ENCODE measurements at places on chromosomes 7 and 10.

- no peak for DNase-seq
Observed at GRCh38 chr7:48274662-48275061, 103.4 kb downstream of the ABCA13 start.

- no peak for DNase-seq
Observed at GRCh38 chr7:265192-265997, 24.6 kb upstream of the FOXL3 start.

GRCh38 chr10:37748170-37748569 lies 109.2 kb downstream of the ZNF248 start:
- DNase-seq = no peak

- no peak for DNase-seq
Observed at GRCh38 chr10:34647875-34648865, 166.9 kb downstream of the PARD3 start.

- peak; percentile 40 for DNase-seq
Observed at GRCh38 chr10:119871881-119872609, 598 bp downstream of the MCMBP start.

GRCh38 chr7:81036057-81036456 lies 117.2 kb upstream of the SEMA3C start:
- no peak for DNase-seq

GRCh38 chr10:127550861-127551260 lies 1.8 kb downstream of the NPS start:
- DNase-seq = no peak

- no peak for DNase-seq
Observed at GRCh38 chr7:70710651-70711050, 421.3 kb upstream of the GALNT17 start.

DNA sequence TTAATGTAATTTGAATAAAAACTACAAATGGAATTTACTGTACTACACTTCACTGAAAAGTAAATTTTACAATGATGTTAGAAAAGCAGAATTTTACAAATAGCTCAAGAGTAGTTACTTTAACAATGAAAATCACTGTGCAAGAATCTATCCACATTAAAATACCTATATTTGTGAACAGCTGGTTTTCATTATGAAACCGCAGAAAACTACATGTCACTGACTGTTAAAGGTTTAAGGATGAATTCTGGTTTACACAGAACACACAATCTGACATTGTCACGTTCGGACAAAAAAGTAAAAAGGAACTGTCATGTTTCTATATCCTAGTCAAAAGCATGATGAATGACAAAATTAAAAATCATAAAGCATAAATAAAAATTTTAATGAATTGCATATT lies 415.3 kb upstream of the PRKCQ start:
- no peak for DNase-seq

DNA sequence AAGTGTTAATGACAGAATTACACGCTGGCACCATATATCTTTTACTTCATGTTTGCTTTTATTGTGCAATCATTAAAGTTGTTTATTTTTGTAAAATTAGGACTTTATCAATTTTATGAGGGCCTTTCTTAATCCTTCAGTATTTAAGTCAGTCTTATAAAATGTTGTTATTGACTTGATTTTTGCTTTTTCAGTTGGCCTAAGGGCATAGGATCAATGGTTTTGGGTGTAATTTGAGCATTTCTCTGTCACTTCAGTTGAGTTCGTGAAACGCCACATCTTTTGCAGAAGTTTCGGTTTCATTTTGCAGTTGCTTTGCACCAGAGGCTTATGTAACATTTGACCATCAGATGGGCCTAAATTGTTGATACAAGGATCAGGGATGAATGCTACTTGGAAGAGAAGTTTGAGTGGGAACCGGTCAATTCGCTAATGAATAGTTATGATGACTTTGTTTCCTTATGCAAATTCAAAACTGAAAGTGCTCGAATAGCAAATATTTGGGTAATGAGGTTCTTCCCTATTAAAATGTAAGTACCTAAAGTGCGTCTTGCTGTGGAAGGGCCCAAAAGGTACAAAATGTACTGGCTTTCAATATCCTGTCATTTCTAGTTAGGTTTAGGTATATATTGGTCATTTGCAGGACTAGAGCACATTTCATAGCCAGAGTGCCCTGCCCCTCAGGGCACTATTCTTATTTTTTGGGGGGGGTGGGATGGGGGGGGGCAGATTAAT lies 340.9 kb downstream of the LRMDA start:
- DNase-seq = no peak

DNA sequence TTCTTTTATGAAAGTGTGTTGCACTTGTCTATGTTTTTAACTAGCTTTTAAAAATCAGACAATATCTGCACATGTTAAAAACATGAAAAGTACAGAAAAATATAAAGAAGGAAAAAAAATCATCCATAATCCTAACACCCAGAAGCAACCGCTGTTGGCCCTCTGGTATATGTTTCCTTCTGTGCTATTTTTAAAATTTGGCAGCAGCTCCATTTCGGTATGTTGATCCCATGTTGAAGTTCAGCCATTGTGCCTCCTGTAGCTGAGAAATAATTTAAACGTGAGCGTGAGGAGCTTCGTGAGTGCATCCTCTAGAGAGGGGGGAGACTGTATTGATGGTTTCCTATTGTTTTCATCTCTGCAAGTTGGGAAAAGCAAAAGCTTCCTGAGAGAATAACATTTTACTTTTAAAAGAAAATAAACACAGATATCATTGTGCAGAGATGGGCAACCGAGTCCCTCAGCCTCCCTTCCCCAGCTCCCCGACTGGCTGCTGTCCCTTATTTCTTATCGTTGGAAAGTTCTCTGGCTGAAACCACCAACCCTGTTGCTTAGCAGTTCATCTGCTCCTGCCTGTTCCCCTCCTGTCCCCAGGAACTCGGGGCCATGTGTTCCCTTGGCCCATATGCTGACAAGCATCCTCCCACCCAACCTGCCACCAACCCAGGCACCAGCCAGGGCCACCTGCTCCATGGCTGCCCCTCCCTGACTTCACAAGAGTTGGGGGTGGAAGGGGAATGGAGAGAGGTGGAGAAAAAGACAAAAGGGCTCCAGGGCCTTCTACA lies 499.1 kb upstream of the PODXL start:
- DNase-seq = no peak

GRCh38 chr10:122152544-122152943 lies 118.6 kb upstream of the BTBD16 start:
- no peak for DNase-seq

DNA sequence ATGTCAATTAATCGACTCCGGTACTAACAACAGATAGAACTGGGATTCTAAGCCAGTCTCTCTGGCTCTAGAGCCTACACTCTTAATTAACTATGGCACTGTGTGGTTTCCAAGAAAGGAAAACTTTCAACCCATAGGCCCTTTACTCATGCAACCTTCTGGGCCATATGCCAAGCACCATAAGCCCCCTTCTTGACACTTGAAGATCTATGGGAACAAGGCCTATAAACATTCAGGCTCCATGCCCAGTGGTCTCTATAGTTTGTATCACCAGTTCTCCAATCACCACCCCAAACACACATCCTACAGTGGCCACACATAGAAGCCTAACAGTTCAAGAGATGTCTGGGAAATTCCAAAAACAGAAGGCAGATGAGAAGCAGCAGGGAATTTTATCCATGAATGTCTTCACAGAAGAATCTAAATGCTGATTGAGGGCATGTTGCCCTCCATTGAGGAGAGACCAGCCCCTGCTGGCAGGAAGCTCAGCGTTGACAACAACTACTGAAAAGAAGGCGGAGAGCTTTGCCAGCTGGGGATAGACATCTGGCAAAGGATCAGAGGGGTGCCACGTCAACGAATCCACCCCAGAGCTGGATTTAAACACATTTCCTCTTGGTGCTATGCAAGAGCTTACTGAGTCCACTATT lies 64.4 kb downstream of the GRM3 start:
- no peak for DNase-seq

DNA sequence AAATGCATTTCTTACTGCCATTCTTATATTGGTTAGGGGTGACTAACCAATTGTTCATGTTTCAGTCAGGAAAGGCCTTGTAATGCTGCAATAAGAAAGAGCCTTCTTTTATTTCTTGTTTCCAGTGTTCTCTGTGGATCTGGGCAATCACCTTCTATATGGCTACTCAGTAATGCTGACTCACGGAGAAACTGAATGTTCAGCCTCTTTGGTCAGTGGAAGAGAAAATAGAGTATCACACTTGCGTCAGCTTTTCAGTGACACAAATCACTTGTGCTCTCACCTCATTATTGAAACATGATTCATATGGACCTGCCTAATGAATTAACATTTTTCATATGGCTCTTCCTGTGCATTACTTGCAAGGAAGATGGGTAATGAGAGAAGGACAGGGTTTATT lies 243.9 kb upstream of the POT1 start:
- DNase-seq = no peak

- no peak for DNase-seq
Observed at GRCh38 chr7:105257338-105257737, 131.4 kb downstream of the SRPK2 start.

- no peak for DNase-seq
Observed at GRCh38 chr10:7551950-7552716, 114.6 kb downstream of the ITIH5 start.

- no peak for DNase-seq
Observed at GRCh38 chr7:4261601-4261960, 420.5 kb upstream of the FOXK1 start.

GRCh38 chr7:141593134-141593533 lies 41.9 kb downstream of the AGK start:
- DNase-seq = no peak

GRCh38 chr10:13712837-13713581 lies 126.2 kb downstream of the PRPF18 start:
- no peak for DNase-seq

- DNase-seq = no peak
Observed at GRCh38 chr7:143375298-143376034, 5.7 kb upstream of the ZYX start.

DNA sequence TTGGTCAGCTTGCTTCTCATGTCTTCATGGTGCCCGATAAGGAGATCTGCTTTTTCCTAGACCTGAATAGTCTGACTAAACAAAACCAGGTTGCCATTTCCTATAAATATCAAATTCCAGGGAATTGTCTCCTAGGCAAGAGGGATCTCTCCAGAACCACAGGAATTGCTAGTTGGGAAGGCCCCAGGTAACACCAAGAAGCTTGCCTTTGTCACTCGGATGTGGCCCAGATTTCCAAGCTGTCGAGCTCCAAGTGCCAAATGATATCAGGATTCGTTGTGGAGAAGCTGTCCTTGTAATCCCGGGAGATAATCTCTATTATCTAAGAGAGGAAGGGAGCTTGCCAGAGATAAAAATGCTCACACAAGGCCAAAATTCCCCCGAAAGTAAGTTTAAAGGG lies 1288.5 kb upstream of the AUTS2 start:
- no peak for DNase-seq

DNA sequence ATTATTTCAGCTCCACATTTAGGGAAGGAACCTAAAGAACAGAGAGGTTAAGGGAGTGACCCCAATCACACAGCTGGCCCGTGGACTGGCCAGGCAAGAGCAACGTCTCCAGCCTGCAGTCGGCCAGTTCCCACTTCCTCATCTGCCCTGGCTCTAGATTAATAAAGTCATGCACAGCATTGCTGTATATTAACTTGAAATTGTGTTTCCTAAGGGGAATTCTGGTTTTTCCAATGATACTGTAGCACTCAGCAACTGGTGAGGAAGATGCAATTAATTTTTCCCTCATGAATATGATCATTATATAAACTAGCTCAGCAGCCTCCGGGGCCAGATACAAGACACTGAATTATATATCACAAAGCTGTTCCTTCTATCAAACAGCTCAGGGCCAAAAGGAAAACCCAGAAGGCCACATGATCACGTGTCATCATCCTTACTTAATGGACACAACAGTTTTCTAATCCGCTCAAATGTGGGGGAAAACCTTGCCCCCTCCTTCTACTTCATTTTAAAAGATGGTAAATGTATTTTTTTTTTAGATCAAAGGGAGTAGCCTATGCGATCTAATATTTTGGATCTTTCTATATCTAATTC lies 295.3 kb upstream of the PRKCQ start:
- DNase-seq = no peak

DNA sequence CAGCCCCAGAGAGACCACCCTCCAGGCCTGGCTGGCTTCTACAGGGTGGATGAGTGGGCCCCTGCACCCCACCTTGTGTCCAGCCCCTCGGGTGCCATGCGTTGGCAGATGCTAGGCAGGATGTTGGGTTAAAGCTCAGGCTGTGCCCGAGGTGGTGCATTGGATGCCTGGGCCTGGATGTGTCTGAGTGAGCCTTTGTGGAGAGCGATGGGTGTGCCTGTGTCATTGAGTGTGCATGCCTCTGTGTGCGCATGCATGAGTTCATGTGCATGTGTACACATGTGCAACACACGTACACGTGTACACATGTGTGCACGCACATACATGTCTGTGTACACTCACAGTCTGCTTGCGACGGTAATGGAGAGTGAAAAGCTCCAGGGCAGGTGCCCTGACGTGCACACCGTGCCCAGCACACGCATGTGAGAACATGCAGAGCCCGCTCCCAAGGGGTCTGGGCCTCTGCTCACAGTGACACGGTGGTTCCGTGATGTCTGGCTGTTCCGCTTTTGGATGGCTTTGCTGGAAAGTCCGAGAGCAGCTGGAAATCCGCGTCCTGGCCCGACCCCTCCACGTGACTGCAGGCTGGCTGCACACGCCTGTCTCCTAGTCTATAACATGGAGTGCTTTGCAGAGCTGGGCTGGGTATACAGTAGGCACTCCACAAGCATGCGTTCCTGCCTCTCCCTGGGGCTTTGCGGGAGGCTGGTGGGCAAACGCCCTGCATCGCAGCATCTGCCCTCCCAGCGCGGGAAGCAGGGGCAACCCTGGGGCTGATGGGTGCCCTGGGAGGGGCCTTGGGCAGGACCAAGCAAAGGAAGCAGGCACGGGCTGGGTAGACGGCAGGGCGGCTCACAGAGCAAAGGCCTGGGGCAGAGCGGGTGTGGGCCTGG lies 36.9 kb downstream of the ELFN1 start:
- DNase-seq = no peak

DNA sequence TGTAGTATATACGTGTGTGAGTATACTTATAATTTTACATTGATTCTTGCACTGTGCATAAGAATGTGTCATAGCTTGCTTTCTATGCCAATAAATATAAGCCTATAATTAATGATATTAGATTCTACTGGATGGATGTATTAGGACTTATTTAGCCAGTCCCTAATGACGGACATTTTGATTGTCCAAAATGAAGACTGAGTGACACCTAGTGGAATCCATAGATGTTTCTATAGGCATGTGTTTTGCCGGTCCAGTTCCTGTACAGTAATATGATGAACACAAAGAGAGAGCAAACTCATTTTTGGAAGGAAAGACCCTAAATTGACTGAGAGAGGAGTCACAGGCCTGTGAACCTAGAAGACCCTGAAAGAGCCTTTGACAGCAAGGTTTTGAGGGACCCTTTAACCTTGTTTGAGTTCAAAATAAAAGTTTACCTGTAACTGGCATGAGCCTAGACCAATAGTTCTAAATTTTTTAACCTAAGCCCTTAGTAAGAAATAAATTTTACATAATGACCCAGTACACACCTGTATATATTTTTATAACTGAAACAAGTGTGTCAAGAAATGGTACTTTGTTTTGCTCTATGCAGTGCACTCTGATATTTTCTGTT lies 42.4 kb upstream of the AGBL3 start:
- no peak for DNase-seq

- DNase-seq = no peak
Observed at GRCh38 chr10:117320050-117320665, 55.1 kb downstream of the PDZD8 start.

- DNase-seq = no peak
Observed at GRCh38 chr10:61944410-61945147, 43.1 kb downstream of the ARID5B start.

- no peak for DNase-seq
Observed at GRCh38 chr7:96707901-96708774, 1.5 kb downstream of the SEM1 start.

GRCh38 chr7:103097041-103097440 lies 22.1 kb downstream of the ARMC10 start:
- DNase-seq = no peak

GRCh38 chr7:30688718-30689221 lies 6.5 kb upstream of the CRHR2 start:
- no peak for DNase-seq

Measured in stimulated activated CD4-positive, alpha-beta T cell treated with anti-CD3 and anti-CD28 coated beads, Interleukin-4, amount 100 ng/mL, for 48 hours (primary cell).